Activated CD4-positive, alpha-beta memory T cell treated with anti-CD3 and anti-CD28 coated beads for 36 hours (primary cell): ENCODE measurements at places on chromosomes 4 and X.

GRCh38 chr4:39029752-39030694 is 2.2 kb downstream of the TMEM156 start:
- no peak for DNase-seq

- no peak for DNase-seq
Observed at GRCh38 chrX:5775846-5776430, 452.7 kb downstream of the NLGN4X start.

GRCh38 chrX:97027384-97027922 is 143.7 kb downstream of the RPA4 start:
- DNase-seq: no peak

DNA sequence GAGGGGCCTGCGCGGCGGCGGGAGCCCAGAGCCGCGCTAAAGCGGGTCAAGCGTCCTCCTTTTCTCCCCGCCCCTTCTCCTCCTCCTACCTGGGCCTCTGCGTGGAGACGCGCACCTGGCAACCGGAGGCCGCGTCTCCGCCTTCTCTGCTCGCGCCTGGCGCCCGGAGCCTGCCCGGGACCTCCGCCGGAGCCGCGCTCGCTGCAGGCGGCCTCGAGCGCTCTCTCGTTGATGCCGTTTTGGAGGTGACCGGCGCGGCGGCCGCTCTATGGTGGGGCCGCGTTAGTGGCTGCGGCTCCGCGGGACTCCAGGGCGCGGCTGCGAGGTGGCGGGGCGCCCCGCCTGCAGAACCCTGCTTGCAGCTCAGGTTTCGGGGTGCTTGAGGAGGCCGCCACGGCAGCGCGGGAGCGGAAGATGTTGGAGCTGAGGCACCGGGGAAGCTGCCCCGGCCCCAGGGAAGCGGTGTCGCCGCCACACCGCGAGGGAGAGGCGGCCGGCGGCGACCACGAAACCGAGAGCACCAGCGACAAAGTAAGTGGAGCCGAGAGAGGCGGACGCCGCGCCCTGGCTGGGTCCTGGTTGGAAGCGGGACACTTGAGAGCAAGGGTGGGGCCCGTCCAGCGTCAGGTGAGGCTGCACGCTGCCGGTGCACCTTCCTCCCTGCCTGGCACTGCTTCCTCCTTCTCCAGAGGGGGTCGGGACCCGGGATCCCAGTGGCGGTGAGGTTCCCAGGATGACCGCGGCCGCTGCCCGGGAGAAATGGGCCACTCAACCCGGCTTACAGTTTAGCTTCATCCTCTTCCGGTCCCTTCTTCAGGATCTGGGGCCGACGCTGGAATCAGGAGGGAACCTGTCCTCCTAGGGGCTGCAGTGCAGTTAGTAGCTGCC is at the start of gene CDS1:
TSS of gene CDS1 (plus strand) at position 140 of the 888 bp plus-strand sequence. CDS start at position 415, 275 bp downstream.
- DNase-seq: peak; percentile 24

DNA sequence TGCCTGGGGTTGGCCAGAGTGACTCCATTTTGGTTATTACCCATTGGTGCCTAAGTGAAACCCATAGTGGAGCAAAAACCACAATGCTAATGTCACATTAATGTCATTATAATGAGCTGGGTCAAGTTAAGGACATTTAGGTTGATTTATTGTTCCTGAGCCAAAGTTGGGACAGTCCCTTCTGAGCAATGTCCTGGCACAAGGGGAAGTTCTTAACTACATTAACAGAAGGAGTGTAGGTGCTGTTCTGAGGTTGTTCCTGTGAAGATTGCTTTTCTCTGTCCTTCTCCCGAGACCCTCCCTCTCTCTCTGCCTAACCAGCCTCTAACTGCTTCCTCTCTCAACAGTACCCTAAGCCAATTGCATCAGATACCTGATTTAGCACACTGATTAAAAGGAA is 1956.8 kb upstream of the PCDH10 start:
- no peak for DNase-seq

- DNase-seq: peak; percentile 11
Observed at GRCh38 chrX:128781506-128781905, 729.3 kb upstream of the ACTRT1 start.
